A549 treated with Hydrocortisone at 1 μM for 4 hours (cell line): ENCODE measurements at places on chromosomes 2 and 18. TPM values are rescaled to one million over a fixed set of nuclear protein-coding genes. Genes with fewer than 3 reads are reported as not detected.

Gene FEV
- not detected in 5 replicates for total RNA-seq

Gene MYOM1
- total RNA-seq = 0.09 to 0.41 TPM (median 0.15 TPM) in 5 replicates

Gene VSNL1
- total RNA-seq = not detected in 5 replicates

Gene CABYR
- 13.8 to 18.9 TPM (median 14.4 TPM) in 5 replicates for total RNA-seq

Gene DPP10
- total RNA-seq = not detected in 5 replicates

Gene C2orf72
- total RNA-seq = 6.0 to 8.7 TPM (median 6.9 TPM) in 5 replicates

Gene SPEG
- 6.5 to 10.3 TPM (median 8.3 TPM) in 5 replicates for total RNA-seq

Gene RESP18
- not detected in 5 replicates for total RNA-seq

Gene CYTIP
- 0.09 to 0.22 TPM (median 0.20 TPM) in 3 of 5 replicates, not detected in the others for total RNA-seq
